Stimulated activated CD8-positive, alpha-beta memory T cell treated with anti-CD3 and anti-CD28 coated beads, Interleukin-15, amount 100 ng/mL, for 4 hours (primary cell): ENCODE measurements at places on chromosomes 6 and 20.

GRCh38 chr20:40056171-40056570 is 632.9 kb downstream of the MAFB start:
- no peak for DNase-seq

- DNase-seq: no peak
Measured at GRCh38 chr6:89518352-89519055, 85.6 kb downstream of the ANKRD6 start.

GRCh38 chr20:21941941-21942805 is 236.7 kb downstream of the PAX1 start:
- DNase-seq: no peak

GRCh38 chr6:115194981-115195638 is 852.3 kb upstream of the HS3ST5 start:
- no peak for DNase-seq

- no peak for DNase-seq
Measured at GRCh38 chr20:23282546-23282945, 68.0 kb upstream of the NXT1 start.

GRCh38 chr6:115310156-115310555 is 750.5 kb downstream of the FRK start:
- DNase-seq: no peak

DNA sequence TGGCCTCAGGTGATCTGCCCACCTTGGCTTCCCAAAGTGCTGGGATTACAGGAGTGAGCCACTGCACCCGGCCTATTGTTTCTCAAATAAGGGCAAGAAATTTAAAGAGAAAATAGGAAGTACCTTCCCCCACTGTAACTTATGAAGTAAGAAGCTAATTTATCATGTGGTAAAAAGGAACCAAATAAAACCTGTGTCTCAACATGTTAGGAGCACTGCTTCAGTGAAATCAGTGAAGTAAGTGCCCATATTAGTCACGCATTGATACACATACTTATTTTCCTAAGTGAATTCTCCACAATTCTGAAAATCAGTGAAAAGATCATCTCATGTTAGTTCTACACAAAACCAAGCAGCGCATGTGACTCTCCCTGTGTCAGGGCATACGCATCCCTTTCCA is 14.2 kb upstream of the LPA start:
- DNase-seq: no peak

DNA sequence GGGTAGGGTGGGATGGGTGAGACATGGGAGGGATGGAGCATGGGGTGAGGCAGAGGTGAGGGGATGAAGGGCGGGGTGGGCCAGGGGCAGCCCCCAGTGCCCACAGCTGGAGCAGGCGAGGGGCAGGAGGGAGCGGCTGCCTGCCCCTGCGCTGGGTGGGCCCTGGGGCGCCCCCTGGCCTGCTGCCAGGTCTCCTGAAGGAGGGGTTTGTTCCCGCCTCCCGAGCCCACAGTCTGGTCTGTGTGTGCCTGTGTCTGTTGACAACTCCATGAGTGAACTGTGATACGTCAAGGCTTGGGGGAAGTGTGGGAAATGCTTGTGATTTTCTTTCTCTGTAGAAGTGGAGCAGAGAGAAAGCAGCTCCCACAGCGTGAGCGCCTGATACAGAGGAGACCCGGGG is 10.9 kb upstream of the MRGBP start:
- no peak for DNase-seq

GRCh38 chr20:33835615-33836172 is 24.5 kb downstream of the CHMP4B start:
- no peak for DNase-seq

- no peak for DNase-seq
Measured at GRCh38 chr6:9982215-9982614, 432.7 kb downstream of the TFAP2A start.

DNA sequence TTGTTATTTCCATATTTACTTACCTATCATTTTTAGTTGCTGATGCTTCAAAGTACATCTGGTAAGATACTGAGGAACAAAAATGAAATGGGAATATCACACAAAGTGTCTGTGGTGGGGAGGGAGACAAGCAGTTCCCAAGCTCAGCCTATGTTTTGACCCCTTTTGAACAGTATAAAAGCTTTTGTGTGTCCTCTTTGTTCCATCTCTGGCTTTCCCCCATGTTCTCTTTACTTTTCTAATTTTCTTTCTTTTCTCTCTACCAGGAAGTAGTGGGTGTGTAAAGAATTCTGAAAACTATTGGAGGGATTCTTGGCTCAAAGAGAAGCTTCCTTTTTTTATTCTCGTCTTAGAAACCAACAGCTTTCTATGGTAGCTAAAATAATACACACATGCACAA is 7.4 kb downstream of the TAAR2 start:
- DNase-seq: no peak

- no peak for DNase-seq
Measured at GRCh38 chr6:20092071-20092566, 120.2 kb downstream of the MBOAT1 start.

GRCh38 chr6:1226277-1227099 is 85.4 kb upstream of the FOXQ1 start:
- no peak for DNase-seq
